Thymus (tissue), 14 donors: ENCODE measurements at places on chromosomes 13 and 19. TPM values are rescaled to one million over a fixed set of nuclear protein-coding genes. Genes with fewer than 3 reads are reported as not detected.

- H3K27me3 ChIP-seq, result peaks cover 41% of the 10 kb centered on the region
- DNase-seq, result no peak
- H3K27ac ChIP-seq, result no peak overlapping the region
- peaks cover 8% of the 10 kb centered on the region for H3K4me1 ChIP-seq
- H3K36me3 ChIP-seq, result no peaks in the 10 kb centered on the region
Measured at GRCh38 chr13:52009946-52010345, 1.3 kb downstream of the ATP7B start.

ZNF790 gene
- 5.7 TPM for total RNA-seq

CCL25 gene
- 287 TPM for total RNA-seq

GRCh38 chr13:113656831-113657671 is 947 bp downstream of the ATP4B start:
- no peak for DNase-seq
- no peak overlapping the region for H3K4me3 ChIP-seq
- peaks cover 3% of the 10 kb centered on the region for H3K27me3 ChIP-seq
- no peak overlapping the region for H3K27ac ChIP-seq
- no peaks in the 10 kb centered on the region for H3K4me1 ChIP-seq

DNA sequence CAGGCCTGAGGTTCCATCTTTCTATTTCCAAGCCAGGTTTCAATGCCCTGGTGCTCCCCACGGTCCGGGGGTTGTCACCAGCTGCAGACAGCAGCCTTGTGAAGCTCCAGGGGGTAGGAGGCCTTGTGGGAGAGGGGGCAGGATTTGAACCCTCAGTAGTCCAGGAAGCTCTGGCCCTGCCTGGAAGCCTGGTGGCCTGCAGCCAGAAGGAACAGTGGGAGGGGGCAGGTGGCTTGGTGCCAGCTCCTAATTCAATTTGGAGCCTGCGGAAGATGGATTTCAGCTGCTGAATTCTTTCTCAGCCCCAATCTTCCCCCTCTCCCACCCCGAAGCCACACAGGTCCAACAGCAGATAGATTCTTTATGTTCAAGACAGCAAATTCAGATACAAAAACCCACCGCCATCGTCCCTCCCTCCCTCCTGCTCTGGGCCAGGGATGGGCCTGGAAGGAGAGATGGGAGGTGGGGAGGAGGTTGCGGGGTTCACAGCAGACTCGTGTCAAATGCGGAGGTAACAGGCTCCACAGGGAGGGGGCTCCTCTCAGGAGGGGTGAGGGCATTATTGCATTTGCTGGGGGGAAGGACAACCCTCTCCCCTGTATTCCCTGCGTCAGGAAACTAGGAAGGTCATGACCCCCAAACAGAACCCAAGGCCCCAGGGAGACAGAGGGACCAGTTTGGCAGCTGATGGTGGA is 2.4 kb upstream of the PTGER1 start:
- H3K27ac ChIP-seq, result no peak overlapping the region
- H3K4me3 ChIP-seq, result no peak overlapping the region
- peaks cover 1% of the 10 kb centered on the region for H3K4me1 ChIP-seq

DNA sequence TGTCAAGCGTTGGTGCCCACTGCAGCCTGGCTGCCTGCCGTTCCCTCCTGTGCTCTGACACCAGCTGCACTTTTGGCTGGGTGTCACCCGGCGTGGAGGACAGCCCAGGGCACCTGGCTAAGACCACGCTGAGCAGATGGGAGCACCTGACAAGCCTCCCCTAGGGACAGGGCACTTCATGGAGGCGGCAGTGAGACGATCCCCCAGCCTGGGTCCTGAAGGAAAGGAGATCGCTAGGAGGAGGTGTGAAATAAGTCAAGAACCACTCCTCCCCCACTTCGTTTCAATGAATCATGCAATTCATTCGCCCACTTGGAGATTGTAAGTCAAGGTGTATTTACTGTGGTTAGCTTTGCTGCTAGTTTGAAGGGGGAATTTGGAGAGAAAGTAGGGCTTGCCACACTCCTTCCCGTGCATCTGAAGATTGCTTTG is 38.8 kb downstream of the VSTM2B start:
- H3K4me1 ChIP-seq, result no peaks in the 10 kb centered on the region
- DNase-seq, result no peak

DNA sequence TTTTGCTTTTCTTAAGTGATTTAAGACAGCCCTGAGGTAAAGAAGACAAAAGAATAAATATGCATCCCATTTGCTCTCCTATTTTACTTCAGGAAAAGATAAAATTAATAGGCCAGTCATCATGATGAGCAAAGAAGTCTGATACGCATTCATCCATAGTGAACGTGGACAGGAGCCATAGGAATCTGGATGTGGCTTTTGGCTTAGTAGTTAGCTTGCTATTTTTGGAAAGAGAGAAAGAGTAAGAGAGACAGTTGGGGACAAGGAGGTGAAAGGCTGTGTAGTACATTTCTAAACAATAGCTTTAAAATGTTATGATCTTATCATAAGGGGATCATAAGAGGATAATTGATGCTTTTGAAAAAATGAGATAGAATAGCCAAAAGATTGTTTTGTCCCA is 545.2 kb downstream of the IRS2 start:
- no peak for DNase-seq
- no peak overlapping the region for H3K4me3 ChIP-seq
- H3K27me3 ChIP-seq, result no peaks in the 10 kb centered on the region
- no peaks in the 10 kb centered on the region for H3K4me1 ChIP-seq
- no peaks in the 10 kb centered on the region for H3K36me3 ChIP-seq
- no peak overlapping the region for H3K27ac ChIP-seq

DNA sequence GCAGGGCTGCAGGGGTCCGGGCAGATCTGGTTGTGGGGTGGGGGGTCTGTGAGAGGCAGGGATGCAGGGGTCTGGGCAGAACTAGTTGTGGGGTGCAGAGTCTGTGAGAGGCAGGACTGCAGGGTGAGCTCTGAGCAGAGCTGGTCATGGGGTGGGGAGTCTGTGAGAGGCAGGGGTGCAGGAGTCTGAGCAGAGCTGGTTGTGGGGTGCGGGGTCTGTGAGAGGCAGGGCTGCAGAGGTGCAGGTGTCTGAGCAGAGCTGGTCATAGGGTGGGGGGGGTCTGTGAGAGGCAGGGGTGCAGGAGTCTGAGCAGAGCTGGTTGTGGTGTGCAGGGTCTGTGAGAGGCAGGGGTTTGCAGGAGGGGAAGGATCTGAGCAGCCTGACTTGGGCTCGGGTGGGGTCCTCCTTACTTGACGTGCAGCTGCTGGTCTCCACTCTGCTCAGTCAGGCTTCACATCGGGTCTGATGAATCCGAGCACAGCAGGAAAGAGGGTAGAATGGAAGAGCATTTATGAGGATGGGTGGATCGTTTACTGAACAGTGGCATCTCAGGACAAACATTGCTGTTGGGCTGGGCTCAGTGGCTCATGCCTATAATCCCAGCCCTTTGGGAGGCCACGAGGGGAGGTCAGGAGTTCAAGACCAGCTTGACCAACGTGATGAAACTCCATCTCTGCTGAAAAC is 31.2 kb downstream of the IGFL2 start:
- no peak for DNase-seq
- no peak overlapping the region for H3K27ac ChIP-seq
- no peaks in the 10 kb centered on the region for H3K36me3 ChIP-seq
- H3K4me3 ChIP-seq, result no peak overlapping the region
- no peaks in the 10 kb centered on the region for H3K27me3 ChIP-seq

- no peak overlapping the region for H3K4me3 ChIP-seq
- H3K27ac ChIP-seq, result no peak overlapping the region
- H3K36me3 ChIP-seq, result no peaks in the 10 kb centered on the region
- H3K27me3 ChIP-seq, result no peaks in the 10 kb centered on the region
- H3K4me1 ChIP-seq, result no peaks in the 10 kb centered on the region
- DNase-seq, result no peak
Measured at GRCh38 chr13:43822969-43823368, 36.2 kb upstream of the ENOX1 start.

HIPK4 gene
- under 0.01 TPM for total RNA-seq

DNA sequence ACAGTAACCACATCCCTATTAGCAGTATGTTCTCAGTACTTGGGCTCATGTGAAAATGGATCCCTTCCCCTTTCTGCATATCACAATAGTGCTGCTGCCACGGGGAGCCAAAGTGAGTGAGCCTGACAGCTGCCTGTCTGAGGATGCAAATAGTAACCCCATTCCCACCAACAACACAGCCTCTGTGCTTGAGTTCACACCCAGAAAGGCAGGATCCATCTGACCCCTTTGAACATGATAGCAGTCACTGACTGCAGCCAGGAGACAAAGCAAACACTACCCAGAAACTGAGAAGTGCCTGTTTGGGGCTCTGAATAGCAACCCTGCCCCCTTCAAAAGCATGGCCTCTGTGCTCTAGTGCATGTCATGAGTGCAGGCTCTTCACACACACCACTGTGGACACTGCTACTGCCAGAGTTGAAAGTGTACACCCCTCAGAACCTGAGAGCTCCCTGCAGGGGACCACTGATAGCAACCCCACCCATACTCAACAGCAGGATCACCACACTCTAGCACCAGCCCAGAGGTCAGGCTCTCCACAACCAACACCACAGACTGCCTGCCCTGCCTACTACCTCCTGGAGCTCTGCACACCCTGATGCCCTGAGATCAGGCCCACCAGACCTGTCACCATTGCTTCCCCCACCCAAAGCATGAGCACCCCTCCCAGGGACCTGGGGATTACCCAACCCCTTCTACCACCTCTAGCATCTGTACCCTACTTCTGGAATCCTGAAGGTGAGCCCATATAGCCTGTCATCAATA is 1563.5 kb upstream of the PRR20A start:
- H3K4me1 ChIP-seq, result no peaks in the 10 kb centered on the region
- no peak overlapping the region for H3K4me3 ChIP-seq
- no peaks in the 10 kb centered on the region for H3K27me3 ChIP-seq
- H3K36me3 ChIP-seq, result no peaks in the 10 kb centered on the region
- H3K27ac ChIP-seq, result no peak overlapping the region

DNA sequence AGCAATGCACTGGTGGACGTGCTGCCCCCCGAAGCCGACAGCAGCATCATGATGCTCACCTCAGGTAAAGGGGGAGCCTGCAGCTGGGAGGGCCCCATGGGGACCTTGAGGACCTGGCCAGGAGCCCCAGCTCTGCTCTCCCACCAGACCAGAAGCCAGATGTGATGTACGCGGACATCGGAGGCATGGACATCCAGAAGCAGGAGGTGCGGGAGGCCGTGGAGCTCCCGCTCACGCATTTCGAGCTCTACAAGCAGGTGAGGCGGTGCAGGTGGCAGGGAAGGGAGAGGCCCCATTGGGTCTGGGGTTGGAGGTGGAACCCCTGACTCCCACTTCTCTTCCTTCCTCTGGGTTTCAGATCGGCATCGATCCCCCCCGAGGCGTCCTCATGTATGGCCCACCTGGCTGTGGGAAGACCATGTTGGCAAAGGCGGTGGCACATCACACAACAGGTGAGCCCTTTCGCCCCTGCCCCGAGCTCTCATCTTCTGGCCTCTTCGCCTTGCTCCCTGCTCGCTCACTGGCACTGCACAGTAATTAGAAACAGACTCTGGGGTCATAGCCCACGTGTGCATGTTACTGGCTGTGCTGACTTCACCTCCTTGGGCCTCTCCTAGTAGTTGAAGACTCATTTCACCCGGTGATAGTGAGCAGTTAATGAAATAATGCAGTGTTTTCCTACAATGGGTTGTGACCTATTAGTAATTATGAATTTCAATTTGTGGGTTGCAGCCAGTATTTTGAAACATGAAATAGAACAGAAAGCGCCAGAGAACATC is 3.6 kb downstream of the PSMC4 start:
- H3K27ac ChIP-seq, result no peak overlapping the region
- H3K27me3 ChIP-seq, result no peaks in the 10 kb centered on the region
- DNase-seq, result no peak
- peaks cover 54% of the 10 kb centered on the region for H3K36me3 ChIP-seq
- no peak overlapping the region for H3K4me3 ChIP-seq

CGB3 gene
- total RNA-seq, result 0.14 TPM

DNA sequence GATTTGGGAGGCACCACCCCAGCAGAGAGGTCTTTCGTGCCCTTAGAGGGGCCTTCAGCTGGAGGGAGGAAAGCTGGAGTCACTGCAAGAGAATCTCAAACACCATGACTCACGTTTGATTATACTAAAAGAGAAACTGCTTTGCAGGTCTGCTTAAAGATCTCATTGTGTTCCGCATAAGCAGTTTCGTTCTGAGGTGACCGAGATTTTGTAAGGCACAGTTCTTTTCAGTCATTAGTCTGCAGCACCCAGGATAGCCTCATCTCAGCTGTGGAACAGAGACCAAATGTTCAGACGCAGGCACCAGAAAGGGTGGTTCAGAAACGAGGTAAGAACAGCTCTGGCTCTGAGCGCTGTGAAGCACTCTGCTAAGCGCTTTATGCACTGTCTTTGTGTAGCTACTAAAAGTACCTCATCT is 71.2 kb upstream of the GTF3A start:
- H3K36me3 ChIP-seq, result no peaks in the 10 kb centered on the region
- no peaks in the 10 kb centered on the region for H3K4me1 ChIP-seq
- no peaks in the 10 kb centered on the region for H3K27me3 ChIP-seq
- no peak overlapping the region for H3K4me3 ChIP-seq
- DNase-seq, result no peak

GRCh38 chr19:19064811-19065745 is 1.3 kb downstream of the SLC25A42 start:
- H3K27me3 ChIP-seq, result no peaks in the 10 kb centered on the region
- H3K4me3 ChIP-seq, result peak overlapping the region; percentile 77
- peaks cover 4% of the 10 kb centered on the region for H3K4me1 ChIP-seq
- H3K27ac ChIP-seq, result peak overlapping the region; percentile 81

GRCh38 chr13:45615501-45616101 is at the start of gene ERICH6B:
TSS of gene ERICH6B (minus strand) at chr13:45615739. CDS start at chr13:45597005, 18,734 bp downstream.
- H3K4me3 ChIP-seq, result no peak within 1 kb of the TSS
- no peaks in the 10 kb centered on the region for H3K4me1 ChIP-seq
- H3K36me3 ChIP-seq, result no peaks in the 10 kb centered on the region

KIR3DL1 gene
- not detected for total RNA-seq

- no peak overlapping the region for H3K27ac ChIP-seq
- H3K4me1 ChIP-seq, result no peaks in the 10 kb centered on the region
- H3K36me3 ChIP-seq, result peaks cover 14% of the 10 kb centered on the region
- no peak for DNase-seq
- no peak overlapping the region for H3K4me3 ChIP-seq
Measured at GRCh38 chr19:32363632-32364031, 18.2 kb downstream of the ZNF507 start.

NXNL1 gene
- not detected for total RNA-seq

RSPH6A gene
- not detected for total RNA-seq

DNA sequence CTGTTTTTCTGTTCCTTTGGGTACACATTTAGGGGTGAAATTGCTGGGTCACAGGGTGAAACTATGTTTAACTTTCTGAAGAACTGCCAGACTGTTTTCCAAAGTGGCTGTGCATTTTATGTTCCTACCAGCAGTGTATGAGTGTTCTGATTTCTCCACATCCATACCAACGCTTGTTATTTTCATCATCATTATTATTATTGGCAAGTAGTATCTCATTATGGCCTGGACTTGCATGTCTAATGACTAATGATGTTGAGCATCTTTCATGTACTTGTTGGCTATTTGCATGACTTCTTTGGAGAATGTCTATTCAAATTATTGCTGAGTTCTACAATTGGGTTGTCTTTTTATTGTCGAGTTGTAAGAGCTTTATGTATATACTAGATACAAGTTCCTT is 321.8 kb upstream of the HTR2A start:
- no peaks in the 10 kb centered on the region for H3K4me1 ChIP-seq
- H3K36me3 ChIP-seq, result no peaks in the 10 kb centered on the region
- DNase-seq, result no peak
- no peak overlapping the region for H3K27ac ChIP-seq
- H3K27me3 ChIP-seq, result no peaks in the 10 kb centered on the region
